Right cardiac atrium (tissue), 5 donors: ENCODE measurements at places on chromosomes 5 and 9.

DNA sequence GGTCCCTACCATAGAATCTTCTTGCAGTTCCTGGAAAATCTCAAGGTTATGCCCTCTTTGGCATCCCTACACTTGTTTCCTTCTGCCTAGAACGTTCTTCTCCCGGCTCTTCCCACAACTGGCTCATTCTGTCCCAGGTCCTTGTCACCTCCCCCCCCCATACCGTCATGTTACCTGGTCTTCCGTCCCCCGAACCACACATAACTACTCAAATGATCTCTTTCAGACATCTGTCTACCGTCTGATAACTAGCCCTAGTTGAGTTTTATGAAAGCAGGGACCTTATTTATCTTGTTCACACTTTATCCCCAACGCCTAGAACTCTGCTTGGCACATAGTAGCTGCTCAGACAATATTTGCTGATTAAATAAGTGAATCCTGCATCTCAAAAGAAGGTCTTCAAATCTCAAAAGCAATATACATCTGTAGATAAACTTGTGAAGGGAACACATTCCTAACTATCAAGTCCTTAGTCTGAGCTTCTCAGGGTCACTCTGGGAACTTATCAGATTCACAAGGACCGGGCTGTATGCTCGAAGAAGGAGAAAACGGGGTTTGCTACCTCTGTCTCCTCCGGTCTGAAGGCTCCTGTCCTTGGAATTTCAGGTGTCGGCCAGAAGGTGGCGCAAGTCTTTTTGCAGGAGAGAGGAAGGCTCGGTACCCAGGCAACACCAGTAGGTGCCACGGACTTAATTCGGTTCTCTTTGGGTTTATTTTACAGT lies 30.0 kb downstream of the LCP2 start:
- peak; percentile 75 for DNase-seq

GRCh38 chr5:38423276-38424147 lies 132.9 kb downstream of the LIFR start:
- DNase-seq: no peak

DNA sequence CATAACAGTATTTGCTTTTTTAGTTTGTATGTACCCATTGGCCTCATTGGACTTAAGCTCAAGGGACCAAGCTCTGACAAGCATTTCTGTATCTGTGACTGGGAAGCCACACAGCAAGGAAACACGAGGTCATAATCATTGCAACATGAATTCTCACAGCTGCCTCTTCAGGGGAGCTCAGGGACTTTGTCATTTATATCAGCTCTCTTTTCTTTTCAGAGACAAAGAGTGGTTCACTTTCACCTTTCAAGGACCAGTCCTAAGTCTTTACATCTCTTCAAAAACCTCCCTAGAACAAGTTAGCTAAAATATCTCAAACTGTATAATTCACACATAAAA lies 58.6 kb downstream of the ADAMTS12 start:
- DNase-seq: no peak

- DNase-seq: no peak
These were observed 316.6 kb downstream of the SPOCK1 start for GRCh38 chr5:137182576-137182975.

- DNase-seq: no peak
These were observed 278.4 kb downstream of the EBF1 start for GRCh38 chr5:158821331-158821730.

DNA sequence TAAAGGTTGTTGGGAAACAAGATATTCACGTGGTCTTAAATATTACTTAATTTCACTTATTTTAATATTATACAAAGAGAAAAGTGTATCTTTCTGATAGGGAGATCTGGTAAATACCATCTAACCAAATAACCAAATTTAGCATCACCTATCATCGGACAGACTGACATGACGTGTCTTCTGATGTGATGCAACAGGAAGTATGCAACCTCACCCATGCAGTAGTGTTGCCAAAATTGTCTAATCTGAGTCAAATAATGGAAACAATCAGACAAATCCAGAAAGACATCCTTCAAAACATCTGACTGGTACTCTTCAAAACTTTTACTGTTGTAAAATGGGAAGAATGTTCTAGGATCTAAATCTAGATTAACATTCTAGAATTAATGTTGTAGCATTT lies 148.0 kb downstream of the FGF1 start:
- no peak for DNase-seq

DNA sequence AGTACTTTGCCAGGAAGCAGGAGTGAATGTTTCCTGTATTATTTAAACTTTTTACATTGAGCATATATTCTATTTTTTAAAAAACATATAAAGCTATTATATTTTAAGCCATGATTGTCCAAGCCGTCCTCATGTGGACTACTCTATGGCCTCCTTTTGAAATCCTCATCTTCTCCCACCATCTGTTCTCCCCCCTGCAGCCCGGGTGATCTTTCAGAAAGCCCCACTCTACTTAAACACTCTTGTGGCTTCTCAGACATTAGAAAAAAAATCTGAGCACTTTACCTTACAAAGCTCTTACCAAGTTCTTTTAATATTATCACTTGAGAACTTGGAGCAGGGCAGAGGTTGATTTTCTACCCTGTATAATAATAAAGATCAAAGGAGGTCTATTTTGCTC lies 95.4 kb downstream of the CAVIN4 start:
- DNase-seq: no peak

- no peak for DNase-seq
These were observed 124.2 kb downstream of the PTTG1 start for GRCh38 chr5:160545832-160546231.

- DNase-seq: no peak
These were observed 63.2 kb upstream of the BRINP1 start for GRCh38 chr9:119432428-119432827.

GRCh38 chr9:124512806-124513204 lies 5.6 kb upstream of the NR5A1 start:
- no peak for DNase-seq

DNA sequence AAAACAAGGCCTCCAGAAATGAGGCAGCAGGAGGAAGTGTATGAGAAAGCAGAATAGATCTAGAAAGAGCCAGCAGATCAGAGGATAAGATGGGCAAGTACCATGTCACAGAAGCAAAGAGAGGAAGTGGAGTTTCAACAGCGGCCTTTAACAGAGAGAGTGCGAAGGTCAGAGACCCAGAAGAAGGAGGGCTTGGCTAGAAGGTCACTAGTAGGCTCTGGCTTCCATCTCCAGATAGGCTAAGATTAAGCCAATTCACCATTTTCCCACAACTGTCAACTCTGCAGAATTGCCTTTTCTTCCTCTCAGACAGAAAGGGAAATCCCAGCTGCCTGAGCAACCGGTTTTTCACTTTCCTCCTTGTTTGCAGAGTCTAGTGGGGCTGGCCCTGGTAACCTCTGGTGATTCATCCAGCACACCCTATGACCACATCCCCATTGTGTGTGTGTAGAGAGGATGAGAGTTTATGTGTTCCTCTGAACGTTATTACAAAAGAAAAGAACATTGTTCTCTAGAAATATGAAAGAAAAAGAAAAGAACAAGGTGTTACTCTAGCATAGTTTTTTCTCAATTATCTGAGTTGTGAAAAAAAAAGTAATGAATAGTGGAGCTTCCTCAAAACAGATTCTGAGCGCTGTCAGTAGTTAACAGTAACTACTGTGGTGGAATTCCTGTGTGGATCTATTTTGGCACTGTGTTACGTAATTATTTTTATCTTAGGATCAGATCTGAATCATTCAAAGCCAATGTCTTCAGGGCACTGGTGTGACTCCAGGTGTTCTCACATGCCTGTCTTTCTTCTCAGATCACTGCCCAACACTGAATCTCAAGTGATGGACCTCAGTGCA lies 220.4 kb downstream of the ARRDC3 start:
- DNase-seq: peak; percentile 57

DNA sequence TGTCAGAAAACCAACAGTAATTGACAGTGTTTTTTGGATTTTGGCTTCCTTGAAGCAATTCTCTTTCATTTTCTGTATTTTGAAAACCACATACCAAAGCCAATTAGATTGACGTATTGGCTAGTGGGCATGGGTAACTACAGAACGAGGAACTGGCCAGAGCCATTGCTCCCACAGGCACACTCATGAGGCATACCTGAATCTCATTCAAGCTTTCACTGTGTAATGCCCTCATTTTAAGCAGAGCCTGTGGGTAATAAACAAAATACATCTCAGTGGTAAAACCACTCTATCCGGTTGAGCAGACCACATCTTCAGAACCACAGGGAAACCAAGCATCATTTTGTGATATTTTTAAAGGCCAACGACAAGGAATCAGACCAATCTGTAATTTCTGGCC lies 394.1 kb downstream of the ZNF608 start:
- DNase-seq: no peak

GRCh38 chr5:151812757-151813309 lies 41.1 kb downstream of the G3BP1 start:
- no peak for DNase-seq

DNA sequence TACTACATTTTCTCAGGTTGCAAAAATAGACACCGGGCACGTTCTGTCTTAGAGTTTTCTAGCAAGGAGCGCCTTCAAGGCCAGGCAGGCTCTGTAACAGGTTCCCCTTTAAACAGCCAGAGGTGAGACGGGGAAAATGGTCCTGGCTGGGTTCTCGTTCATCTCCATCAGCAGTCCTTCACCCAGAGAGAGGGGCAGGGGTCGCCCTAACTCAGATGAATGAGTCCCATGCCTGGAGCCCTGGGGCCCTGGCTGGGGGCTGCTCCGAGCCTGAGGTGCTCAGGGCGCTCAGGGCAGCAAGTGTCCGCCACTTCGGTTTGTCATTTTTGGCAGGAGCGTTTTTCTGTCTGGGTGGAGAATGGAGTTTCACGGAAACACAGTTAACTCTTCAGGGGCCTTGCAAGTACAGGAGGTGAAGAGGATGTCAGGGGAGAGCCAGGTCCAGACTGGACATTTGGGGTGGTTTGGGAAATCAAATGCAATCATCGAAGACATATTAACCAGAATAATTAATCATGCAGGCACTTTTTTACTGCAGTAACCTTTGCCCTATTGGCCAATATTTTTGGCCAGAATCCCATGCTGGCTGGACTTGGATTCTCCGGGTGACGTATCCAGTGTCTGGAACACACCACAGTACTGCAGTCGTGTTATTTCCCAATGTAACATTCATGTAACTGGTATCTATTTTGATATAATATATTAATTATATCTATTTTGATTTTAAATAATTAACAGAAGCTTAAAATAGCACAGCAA lies 2.9 kb downstream of the NTNG2 start:
- peak; percentile 68 for DNase-seq

GRCh38 chr9:13568841-13569601 lies 289.5 kb upstream of the MPDZ start:
- peak; percentile 15 for DNase-seq

- no peak for DNase-seq
These were observed 89.1 kb downstream of the MED10 start for GRCh38 chr5:6289239-6289638.

DNA sequence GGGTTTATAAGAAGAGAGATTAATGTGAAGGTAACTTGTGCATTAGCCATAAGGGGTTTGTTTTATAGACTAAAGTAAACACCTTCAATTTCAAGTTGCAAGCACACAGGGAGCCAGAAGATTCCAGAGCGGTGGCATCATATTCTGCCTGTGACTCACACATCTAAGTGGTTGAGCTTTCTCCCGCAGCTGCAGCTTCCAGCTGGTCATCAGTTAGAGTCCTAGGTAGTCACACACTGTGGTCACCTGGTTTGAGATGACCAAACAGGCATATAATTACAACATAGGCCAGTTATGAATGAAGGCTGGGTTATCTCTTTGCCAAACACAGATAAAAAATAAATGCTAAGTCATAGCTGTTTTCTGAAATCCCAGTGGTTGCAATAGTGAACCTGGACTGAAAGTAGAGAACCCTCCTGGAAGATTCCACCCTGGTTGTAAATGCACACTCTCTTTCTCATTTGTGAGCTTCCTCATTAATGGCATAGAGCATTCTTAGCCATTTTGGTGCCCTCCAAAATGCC lies 171.3 kb downstream of the GDNF start:
- DNase-seq: no peak

GRCh38 chr5:115262011-115262320 lies 711 bp downstream of the PGGT1B start:
- no peak for DNase-seq

GRCh38 chr9:33125871-33126823 lies 41.0 kb downstream of the B4GALT1 start:
- no peak for DNase-seq

DNA sequence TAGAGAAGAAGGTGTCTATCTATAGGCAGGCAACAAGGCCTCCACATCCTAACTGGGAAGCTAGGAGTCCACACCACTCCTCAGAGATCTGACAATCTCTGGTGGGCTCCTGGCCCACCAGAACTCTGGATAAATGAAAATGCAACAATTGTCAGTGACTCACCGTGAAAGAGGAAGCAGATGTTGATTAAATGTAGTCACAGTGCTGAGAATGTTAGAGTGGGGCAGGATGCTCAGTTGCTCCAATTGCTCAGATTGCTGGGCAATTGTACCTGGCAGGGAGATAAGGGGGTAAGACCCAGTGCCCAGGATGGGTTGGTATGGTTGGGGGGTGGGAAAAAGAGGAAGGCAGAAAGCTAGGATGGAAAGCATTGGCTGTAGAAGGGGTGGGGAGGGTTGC lies 4.3 kb downstream of the CCL19 start:
- DNase-seq: no peak

- DNase-seq: no peak
These were observed 72.5 kb upstream of the TAF11L2 start for GRCh38 chr5:17425385-17426070.

DNA sequence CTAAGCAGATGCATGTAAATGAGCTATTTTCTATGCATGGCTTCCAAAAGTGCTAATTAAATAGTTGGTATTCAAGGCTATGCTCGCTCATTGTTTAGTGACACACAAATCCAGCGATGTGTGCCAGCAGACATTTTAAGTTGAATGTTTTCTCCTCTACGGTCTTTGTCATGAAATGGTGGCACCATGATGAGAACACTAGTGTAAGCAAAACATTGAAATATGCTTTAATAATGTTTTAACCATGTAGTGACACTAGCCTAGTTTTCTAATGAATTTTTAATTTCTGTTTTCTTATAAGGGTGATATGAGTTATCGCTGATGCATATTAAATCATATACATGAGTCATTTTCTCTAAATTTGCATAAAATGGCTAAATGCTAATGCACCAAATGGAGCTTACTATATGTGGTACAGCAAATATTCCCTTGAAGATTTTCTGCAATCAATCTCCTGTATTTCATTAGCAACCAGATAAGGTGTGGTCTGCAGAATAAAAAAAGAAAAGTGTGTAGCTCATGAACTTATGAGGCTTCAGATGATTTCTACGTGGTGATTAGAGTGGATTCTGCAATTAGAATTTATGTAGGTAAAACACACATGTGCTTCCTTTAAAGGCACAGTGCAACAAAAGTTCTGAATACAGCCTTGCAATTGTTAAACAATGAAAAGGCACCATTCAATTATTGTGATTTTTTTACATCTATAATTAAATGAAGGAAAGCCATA lies 226.6 kb downstream of the MEF2C start:
- DNase-seq: no peak
